ENCODE measurements at places on chromosomes 11 and 22.

- DNase-seq = no peak
These were observed 667.5 kb downstream of the NTM start for GRCh38 chr11:132037956-132038355.

DNA sequence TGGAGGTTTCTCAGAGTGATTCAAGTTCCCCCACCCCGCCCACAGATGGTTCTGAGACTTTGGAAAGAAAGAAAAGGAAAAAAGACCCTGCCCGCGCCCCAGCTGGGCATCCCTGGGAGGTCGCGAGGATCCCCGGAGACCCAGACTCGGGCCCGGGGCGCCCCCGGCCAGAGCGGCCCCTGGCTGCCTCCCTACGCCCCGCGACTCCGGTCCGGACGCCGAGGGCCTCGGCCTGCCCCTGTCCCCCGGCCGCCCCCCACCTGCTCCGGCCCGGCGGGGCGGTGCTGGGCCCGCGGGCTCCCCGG lies 2.3 kb upstream of the AIFM3 start:
- no peak for DNase-seq

GRCh38 chr11:126468102-126468521 lies 112.6 kb downstream of the ST3GAL4 start:
- no peak for DNase-seq

- no peak for DNase-seq
These were observed 550.3 kb downstream of the CNTN5 start for GRCh38 chr11:99571094-99571493.

GRCh38 chr11:46391578-46392420 lies at the start of gene CHRM4:
Gene CHRM4, minus strand, starts transcription at chr11:46391776. Its CDS starts 5,219 bp downstream, at chr11:46386557.
- DNase-seq = no peak

GRCh38 chr11:132137981-132138313 lies 767.5 kb downstream of the NTM start:
- no peak for DNase-seq

GRCh38 chr11:134558258-134558835 lies 146.3 kb upstream of the B3GAT1 start:
- DNase-seq = no peak

- no peak for DNase-seq
These were observed 6.2 kb downstream of the RAB3IL1 start for GRCh38 chr11:61911128-61911700.

DNA sequence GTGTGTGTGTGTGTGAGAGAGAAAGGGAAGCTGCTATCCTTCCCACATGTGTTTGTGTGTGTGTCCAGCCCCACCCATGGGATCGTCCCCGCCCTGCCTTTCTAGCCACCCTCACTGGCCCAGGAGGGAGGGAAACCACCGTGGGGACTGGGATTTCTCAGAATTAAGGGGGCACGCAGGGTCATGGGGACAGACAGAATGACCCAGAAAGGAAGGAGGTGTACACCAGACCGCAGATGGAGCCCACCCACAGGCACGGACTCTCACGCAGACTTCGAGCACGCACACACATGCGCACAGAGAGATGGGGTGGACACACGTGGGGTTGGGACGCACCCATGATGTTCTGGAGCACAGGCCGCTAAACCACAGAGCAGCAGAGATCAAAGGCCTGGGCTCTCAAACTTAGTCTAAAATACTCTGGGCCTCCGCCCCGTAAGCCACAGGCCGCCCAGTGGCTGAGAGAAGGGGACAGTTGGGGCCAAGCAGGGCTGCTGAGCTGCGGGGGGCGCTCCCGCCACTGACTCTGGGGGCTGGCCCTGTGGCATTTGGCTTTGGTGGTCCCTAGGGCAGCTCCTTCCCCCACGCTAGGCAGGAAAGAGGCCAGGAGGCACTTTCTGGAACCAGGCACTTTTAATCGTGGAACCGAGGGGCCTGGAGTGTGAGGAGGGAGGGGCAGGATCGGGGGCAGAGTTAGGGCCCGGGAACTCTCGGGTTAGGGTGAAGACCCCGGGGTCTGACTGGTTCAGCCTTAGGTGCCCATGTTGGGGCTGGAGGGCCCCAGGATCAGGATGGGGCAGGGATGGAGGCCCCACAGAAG lies 1.5 kb downstream of the IFITM5 start:
- no peak for DNase-seq

DNA sequence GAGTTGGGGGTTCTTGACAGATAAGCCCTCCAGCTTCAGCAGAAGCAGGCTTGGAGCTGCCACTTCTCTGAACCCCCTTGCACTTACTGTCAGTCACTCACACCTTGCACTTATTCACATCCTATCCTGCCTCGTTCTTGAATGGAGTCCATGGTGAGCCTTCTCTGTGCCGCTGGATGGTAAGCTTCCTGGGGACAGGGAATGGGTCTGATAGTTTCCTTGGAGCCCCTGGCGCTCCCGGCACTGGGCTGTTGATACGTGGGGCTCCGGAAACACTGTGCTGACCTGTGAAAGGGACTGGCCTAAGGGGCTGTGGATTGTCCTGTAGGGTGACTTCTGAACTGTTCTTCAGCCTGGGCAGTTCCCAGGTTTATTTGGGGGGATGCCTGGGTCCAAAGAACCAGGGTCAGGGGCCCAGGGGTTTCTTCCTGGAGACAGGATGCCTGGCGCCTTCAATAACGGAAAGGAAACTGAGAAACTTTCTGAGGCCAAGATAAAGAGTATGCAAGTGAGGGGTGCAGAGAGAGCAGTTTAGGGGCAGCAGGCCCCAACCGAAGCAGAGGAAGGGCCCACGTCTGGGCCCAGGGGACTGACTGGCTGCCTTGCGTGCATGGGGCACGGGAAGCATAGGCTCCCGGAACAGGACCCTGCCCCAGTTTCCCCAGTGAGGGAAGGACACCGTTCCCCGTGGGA lies 709 bp upstream of the ST3GAL4 start:
- DNase-seq = no peak

GRCh38 chr11:65637794-65638419 lies at the start of gene SIPA1:
Gene SIPA1, plus strand, starts transcription at chr11:65638101. Its CDS starts 2,821 bp downstream, at chr11:65640922.
- DNase-seq = peak; percentile 67

DNA sequence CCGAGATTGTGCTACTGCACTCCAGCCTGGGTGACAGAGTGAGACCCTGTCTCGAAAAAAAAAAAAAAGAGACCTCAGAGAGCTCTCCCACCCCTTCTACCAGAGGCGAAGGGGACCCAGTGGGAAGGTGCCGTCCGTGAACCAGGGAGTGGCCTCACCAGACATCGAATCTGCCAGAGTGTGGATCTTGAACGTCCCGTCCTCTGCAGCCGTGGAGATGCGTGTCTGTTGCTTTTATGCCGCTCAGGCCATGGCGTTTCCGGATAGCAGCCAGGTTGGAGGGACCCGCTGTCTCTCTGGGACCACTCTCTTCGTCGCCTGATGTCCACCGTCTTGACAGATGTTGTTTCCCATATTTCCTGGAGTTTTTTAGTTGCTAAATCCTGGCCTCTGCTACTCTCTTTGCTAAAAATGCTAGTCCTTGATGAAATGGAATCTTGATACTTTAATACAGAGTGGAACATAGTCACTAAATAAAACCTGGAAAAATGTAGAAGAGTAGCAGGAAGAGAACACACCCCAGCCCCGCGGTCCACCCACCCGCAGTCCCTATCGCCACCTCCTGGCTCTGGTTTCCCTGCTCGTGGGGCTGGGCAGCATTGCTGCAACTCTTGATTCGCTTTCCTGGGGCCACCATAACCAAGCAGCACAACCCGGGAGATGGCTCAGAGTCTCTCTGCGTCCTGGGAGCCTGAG lies 12.0 kb upstream of the MUC6 start:
- no peak for DNase-seq

- no peak for DNase-seq
These were observed 148.2 kb upstream of the BDNF start for GRCh38 chr11:27848423-27848822.

GRCh38 chr11:76682106-76682505 lies 11.6 kb upstream of the LRRC32 start:
- DNase-seq = no peak

DNA sequence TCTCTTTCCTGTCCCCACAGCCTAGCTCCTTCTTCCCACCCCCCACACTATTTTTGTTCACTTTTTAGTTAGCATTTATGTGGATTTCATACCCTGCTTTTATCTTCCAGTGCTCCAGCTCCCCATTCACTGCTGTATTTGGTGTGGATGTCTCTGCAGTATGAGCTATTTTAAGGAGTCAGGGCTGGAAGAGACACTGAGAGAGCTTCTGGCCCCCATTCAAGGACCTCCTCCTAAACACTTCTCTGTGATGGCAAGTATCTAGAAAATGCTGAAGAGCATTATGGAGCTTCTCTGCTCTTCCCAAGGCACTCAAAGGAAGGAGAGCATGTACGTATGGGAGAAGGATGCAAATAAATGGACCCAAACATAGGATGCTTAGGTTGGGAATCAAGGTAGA lies 79.5 kb downstream of the RAB30 start:
- no peak for DNase-seq

GRCh38 chr11:102061276-102061675 lies 14.0 kb downstream of the CFAP300 start:
- no peak for DNase-seq

- DNase-seq = no peak
These were observed 5.6 kb downstream of the CSTPP1 start for GRCh38 chr11:46942172-46942571.

DNA sequence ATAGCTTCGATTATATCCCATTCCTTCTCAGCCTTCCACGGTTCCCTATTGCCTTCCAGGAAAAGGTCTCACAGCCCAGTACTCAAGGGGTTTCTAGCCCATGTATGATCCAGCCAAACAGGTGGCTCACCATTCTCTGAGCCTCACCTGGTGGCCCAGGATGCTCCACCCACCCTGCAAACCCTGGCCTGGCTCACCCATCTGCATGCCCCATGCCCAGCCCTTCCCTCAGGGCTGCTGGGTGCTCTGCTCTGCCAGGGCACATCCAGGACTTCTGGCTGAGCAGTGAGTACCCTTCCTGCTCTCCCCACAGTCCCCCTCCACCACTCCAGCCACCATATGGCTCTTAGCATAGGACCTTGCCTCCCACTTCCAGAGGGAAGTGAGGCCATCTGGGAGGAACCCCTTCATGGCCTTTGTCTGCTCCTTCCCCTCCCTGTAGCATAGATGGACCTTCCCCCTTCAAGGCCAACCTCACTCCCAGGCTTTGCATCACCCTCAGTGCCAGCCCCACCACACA lies 5.8 kb upstream of the RCOR2 start:
- no peak for DNase-seq

GRCh38 chr11:31818425-31818755 lies 7.3 kb upstream of the PAX6 start:
- no peak for DNase-seq

DNA sequence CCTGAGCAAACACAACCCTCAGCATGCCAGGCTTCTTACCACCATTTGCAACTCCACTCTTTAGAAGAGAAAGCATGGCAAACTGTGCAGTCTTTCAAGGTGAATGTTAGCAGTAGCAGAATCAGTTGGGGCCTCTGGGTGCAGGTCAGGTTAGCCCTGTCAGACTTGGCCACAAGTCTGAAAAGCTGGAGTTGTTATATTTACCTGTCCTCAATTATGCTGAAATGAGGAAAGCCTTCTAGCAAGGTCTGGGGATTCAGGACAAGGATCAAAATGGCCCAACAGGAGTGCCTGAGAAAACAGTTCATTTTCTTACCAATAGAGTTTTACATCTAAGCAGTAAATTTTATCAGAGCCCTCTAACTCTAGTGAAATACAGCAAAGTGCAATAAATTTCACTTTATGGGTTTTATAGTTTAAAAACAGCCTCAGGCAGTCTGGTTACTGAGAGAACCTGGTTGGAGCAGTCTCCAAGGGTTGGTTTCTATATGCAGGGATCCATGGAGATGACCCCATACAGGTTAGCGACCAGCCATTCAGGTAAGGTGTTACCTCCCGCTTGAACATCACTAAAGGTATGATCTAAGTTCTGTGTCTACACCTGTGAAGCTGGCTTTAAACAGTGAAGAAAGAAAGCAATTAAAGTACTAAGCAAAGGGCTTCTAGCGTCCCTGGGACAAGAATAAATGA lies 212.5 kb upstream of the MPPED2 start:
- DNase-seq = no peak

DNA sequence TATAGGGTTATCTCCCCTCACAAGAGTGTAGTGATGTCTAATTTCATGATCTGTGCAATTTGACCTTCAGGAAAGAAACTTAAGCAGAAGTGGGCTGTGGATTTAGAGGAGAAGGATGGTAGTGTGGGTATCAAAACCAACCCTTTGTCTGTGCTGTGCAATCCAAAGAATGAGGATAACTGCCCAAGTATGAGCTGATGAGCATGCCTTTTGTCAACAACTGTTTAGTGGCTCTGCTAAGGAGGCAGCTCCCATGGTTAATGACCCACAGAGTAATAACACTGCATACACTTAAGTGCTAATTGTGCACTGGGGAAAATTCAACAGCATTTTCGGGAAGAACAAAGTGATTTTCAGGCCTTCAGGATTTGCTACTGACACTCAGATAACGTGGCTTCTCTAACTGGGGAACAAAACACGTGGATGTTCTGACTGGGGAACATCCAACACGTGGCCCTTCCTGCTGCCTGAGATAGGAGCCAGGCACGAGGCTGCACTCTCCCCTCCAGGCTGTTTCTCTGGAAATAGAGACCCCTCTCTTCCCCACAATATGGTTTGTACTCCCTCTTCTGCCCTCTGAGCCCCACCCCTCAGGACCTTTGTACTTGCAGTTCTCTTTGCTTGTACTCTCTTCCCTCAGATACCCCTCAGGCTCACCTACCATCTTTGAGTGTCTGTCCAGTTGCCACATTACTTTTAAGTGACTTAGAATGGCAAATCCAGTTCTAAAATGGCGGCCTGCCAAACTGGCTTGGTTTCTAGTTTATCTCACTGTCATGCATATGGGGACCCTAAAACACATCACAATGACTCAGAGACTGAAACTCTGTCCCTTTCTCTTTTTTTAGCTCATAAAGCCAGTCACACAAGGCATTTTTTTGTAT lies 234.9 kb upstream of the POU2AF2 start:
- no peak for DNase-seq

DNA sequence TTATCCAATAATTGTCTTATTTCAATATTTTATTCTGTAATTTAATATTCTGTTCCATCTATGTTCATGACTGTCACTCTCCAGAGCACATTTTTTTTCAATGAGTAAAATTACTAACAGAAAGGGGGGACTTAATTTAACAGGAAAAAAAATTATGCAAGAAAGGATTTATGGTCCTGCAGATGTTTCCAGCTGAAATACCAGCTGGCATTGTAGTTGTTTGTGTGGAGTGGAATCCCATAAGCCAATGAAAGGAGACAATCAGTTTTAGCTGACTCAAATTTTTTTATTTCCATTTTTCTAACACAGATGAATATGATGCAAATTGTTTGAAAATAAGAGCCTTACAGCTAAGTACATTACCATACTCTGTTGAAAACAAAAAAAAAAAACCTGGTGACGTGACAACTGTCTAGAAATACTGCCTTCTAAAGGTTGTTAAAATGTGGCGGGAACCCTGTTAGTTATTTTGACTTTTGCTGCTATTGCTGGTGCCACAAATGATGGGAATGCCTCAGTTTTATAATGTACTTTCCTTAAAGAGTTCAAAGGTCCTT lies 389.1 kb downstream of the ETS1 start:
- no peak for DNase-seq
